Smooth muscle cell of the brain vasculature (primary cell): ENCODE measurements at places on chromosomes 3 and 15.

GRCh38 chr3:14222457-14222856 lies 43.8 kb downstream of the LSM3 start:
- DNase-seq: no peak

GRCh38 chr3:170563712-170564423 lies 22.0 kb downstream of the SLC7A14 start:
- DNase-seq: no peak

GRCh38 chr15:71391421-71392088 lies 276.3 kb downstream of the THSD4 start:
- no peak for DNase-seq

DNA sequence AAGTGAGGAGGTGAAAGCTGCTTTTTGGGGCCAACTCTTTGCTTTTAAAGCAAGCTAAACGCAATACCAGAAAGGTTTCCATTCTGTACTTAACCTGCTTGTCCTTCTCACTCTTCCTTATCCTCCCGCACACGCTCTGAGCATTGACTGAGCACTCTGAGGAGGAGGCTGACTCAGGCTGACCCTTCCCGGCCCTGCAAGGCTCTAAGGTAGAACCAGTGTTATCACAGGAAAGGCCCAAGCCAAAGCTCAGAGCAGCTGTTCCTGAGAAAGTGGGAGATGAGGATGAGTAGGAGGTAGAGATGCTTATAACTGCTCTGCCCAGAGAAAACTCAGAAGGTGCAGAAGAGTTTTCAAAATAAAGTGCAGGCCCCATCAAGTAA lies 2.3 kb downstream of the B3GNT5 start:
- no peak for DNase-seq

GRCh38 chr3:23508464-23508863 lies 297.3 kb upstream of the UBE2E1 start:
- no peak for DNase-seq

GRCh38 chr15:77824361-77825251 lies 191.9 kb upstream of the LINGO1 start:
- no peak for DNase-seq

GRCh38 chr3:185272033-185272432 lies 18.2 kb upstream of the EHHADH start:
- no peak for DNase-seq

- no peak for DNase-seq
Observed at GRCh38 chr3:52851348-52851747, 16.5 kb upstream of the MUSTN1 start.

- no peak for DNase-seq
Observed at GRCh38 chr3:136664771-136665170, 87.4 kb downstream of the STAG1 start.

DNA sequence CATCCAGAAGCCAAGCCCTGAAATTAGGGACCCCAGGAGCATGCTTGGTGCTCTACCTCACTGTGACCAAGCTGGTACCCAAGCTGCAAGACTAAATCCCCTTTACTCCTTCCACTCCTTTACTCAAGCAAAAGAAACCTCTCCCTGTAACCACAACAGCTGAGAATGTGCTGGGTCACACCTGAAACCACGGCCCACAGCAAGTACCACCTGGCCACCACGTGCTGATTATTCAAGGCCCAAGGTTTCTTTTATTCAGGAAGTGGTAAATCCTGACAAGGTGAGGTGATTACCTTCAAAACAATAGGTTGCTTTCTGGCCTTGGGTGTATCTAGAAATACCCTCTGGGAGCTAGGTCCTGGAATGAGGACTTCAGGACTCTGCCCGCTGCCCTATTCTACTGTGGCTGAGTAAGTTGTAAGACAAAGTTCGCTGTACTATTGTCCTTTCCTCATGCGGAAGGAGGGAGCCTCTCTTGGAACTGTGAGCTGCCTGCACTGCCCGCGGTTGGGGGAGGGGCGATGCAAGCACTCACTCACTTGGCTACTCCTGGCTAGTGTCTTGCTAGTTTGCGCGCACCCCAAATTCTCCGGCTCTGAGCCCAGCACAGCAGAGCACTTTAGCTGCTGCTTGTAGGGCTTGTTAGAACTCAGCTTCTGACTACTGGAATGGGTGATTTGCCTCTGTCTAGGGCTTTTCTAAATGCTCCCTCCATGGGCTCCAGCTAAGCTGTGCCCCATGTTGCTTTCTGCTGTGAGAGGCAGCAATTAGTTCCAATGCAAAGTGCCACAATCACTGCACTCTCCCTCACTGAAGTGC lies 487.1 kb upstream of the CNTN3 start:
- no peak for DNase-seq

- no peak for DNase-seq
Observed at GRCh38 chr3:108099244-108099643, 8.4 kb upstream of the CD47 start.

DNA sequence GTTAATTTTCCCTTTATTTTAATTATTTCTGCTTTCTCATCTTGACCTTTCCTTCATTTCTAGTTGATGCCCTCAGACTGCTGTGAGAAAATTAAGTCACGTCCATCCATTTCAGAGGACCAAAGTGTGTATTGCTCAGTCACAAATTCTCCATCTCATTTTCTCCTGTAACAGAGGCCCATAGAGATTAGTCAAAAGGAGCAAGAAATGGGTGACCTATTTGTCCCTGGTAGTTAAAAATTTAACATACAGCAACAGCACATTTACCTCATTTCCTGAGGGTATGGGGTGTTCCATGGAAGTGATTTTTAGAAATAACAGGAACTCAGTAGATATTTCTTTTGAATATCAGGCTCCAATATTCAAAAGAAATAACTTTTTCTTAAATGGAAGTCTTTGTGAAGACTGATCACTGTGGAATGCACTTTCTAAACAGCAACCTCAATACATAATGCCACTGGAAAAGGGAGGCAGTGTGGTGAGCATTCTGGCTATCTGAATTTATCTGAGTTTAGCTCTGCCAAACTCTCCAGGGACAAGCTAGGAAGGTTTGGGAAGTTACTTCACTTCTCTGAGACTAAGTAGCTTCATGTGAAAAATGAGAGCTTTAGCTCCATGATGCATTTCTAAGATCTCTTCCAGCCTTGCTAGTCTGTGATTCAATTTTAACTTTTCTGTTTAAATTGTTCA lies 808.2 kb downstream of the SQOR start:
- DNase-seq: no peak

GRCh38 chr3:118556983-118557382 lies 477.7 kb downstream of the IGSF11 start:
- no peak for DNase-seq

- DNase-seq: no peak
Observed at GRCh38 chr3:165359005-165359404, 162.8 kb upstream of the SLITRK3 start.

DNA sequence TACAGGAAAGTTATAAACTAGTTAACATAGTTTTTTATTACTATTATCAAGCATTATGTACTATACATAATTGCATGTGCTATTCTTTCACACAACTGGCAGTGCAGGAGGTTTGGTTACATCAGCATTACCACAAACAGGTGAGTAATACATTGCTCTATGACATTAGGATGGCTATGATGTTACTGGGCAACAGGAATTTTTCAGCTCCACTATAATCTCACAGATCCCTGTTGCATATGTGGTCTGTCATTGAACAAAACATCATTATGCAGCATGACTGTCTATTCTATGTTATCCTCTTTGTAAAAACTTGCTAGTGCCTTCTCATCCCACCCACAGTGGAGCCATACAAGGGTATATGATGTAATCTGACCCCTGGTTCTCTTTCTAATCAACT lies 36.5 kb upstream of the PDZRN3 start:
- DNase-seq: no peak

DNA sequence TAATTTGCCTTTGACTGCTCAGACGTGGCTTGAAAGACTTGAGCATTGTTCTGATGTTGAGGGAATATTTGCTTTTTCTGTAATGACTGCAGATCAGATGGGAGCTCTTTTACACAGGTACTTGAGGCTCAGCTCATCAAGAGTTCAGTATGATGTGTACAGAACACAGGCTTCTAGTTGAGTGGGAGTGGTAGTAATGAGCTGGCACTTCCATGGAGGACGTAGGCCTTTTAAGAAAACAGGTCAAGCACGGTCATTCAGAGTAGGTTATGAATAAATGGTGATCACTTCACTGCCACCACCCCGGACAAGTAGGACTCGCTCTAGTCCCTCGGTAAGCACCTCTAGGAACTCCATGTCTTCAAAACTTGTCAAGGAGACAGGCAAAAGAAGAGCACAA lies 8.8 kb downstream of the EMC4 start:
- no peak for DNase-seq

- DNase-seq: no peak
Observed at GRCh38 chr3:131403216-131403895, 21.8 kb downstream of the NUDT16 start.

DNA sequence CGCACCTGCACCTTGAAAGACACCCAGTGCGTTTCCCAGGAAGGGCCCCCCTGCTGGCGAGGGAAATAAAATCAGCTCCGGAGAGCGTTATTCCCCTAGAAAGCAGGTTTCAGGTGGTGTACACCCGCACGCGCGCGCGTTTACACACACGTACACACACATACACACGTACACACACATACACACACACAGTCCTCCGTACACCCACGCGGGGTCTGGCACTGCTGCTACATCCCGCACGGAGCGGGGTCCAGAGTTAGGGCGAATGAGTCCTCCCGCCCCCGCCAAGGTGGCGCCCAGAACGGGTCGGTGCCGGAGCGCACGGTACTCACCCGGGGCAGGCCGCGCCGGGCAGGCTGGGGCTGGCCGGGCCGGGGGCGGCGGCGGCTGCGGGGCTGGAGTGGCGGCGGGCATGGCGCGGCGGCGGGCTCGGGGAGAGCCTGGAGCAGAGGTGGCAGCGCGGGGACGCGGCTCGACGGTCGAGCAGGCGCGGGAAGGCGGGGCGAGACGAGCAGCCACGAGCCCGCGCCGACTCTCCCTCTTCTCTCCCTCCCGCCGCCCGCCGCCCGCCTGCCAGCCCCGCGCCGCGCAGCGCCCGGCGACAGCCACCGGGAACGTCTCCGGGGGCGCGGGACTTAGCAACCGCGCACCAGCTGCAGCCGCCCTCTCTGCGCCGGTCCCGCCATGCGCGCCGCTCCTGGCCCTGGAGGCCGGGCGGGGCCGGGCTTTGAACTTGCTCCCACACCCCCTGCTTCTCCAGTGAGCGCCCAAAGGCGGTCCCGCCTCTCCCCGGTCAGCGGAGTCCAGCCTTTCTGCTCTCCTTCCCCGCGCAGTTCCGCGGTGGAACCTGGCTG lies at the start of gene DCLK3:
DCLK3 (minus strand) TSS at position 704 of the 854 bp plus-strand sequence; CDS start at position 414, 290 bp downstream.
- DNase-seq: no peak

DNA sequence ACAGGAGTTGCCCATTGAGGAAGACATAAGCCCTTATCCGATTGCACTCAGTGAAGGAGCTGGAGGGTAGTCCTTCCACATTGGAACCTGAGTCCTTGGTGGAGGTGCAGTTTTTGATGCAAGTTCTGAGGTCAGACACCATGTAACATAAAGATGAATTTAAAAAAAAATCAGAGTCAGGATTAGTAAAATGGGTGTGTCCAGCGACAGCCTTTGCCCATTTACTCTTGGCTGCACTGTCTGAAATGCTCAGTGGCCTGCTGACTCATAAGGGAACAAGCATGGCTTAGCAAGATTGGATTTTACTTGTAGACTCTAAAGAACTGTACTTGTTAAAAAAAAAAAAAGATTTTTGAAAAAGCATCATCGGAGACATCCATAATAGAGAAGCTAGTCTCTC lies 241.1 kb upstream of the TOPAZ1 start:
- no peak for DNase-seq

GRCh38 chr3:74858086-74858485 lies 243.6 kb upstream of the CNTN3 start:
- no peak for DNase-seq

DNA sequence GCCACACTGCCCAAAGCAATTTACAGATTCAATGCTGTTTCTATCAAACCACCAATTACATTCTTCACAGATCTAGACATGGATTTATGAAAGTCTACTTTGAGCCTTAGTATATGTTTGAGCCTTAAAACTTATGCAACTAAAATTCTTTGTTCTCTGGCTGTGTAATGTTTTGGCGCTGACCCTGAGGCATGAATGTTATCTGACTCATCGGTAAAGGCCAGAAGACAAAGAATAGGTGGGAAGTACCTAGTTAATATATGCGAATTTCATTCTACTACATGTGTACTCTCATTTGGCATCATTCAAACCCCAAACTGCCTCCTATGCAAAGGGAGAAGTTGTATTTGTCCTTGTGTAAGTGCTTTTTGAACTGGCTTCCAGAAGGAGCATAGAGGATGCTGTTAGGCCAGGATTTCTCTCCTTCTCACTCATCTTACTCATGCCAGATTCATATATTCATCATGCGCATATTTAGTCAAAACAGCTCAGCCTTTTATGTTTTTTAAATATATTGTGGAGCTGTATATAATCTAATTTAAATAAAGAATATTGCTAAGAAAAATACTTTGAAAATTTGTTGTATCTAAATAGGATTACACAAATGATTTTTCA lies 204.2 kb downstream of the NFKBIZ start:
- DNase-seq: no peak

DNA sequence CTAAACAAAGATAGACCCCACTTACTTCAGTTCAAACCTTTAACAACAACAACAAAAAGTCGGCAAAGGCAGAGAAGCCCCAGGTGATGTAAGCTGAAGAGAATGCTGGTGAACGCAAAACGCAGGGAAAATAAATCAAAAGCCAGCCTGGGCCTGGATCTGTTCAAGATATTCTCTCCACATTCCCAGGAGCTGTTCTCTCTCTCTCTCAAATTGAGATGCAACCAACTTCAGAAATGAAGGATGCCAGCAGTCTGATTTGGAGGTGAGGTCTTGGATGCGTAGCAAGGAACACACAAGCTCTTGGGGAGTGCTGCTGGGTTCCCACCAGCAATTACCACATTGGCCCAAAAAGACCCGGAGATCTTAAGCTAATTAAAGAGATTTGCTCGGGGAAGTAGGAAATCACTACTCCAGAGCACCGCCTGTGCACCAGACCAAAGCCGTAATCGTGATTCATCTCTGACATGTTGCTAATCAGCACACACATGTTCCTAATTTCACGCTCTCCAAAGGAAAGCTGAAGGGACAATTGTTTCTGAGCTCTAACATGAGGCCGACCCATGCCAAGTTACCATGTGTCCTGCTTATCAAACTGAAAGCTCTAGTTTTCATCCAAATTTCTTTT lies 37.1 kb downstream of the IL17RD start:
- no peak for DNase-seq

DNA sequence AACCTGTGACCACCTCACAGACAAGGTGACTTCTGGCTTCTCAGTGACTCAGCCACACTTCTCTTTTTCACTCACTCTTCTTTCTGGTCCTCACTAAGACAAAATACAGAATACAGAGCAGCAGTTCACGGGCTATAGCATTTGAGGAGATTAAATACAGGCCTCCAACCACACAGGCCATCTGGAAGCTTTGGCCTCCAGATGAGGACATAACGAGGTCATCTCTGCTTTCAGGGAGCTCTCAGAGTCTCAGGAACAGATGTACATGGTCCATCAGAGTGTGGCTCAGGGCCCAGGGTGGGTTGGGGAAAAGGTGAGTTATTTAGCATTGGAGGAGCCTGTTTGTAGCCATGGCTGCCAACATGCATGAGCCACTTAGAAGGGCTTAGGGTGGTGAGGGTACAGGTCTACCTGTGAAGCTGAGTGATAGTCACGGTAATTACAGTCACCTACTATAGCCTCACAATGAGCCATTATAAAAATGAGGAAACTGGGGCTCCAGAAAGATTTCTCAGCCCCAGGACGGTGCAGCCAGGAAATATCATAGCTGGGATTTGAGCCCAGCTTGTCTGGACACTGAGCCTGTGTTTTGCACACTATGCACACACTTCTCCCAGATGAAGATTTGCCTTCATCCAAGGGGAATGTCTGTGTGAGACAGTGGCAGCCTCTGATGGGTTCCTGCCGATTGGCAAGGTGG lies 159.8 kb upstream of the CTDSPL start:
- DNase-seq: no peak
